A549 treated with Hydrocortisone at 1 μM for 4 hours (cell line): ENCODE measurements at places on chromosomes 7 and 10. TPM values are rescaled to one million over a fixed set of nuclear protein-coding genes. Genes with fewer than 3 reads are reported as not detected.

Gene MLXIPL
- 0.75 to 1.2 TPM (median 1.1 TPM) in 5 replicates for total RNA-seq

Gene ORC5
- 28.3 to 29.1 TPM (median 28.6 TPM) in 5 replicates for total RNA-seq

Gene LRMDA
- total RNA-seq = 3.6 to 5.1 TPM (median 4.4 TPM) in 5 replicates

Gene ACSM6
- total RNA-seq = not detected in 5 replicates

Gene C10orf53
- not detected in 5 replicates for total RNA-seq

Gene TMEM213
- not detected in 5 replicates for total RNA-seq

Gene FAM25C
- total RNA-seq = 0.59 to 2.9 TPM (median 0.93 TPM) in 4 of 5 replicates, not detected in the other

Gene GHRHR
- 0.41 TPM in 1 of 5 replicates, not detected in the others for total RNA-seq

Gene CYP26C1
- not detected in 5 replicates for total RNA-seq

Gene MMD2
- total RNA-seq = not detected in 5 replicates

Gene CREB5
- 2.9 to 4.7 TPM (median 4.6 TPM) in 5 replicates for total RNA-seq

Gene CEP55
- total RNA-seq = 53.3 to 76.4 TPM (median 65.5 TPM) in 5 replicates

Gene ACSL5
- total RNA-seq = 0.29 to 0.46 TPM (median 0.41 TPM) in 5 replicates

Gene TUBB8
- total RNA-seq = 0.06 to 0.22 TPM (median 0.15 TPM) in 3 of 5 replicates, not detected in the others

Gene GRID2IP
- total RNA-seq = 0.02 TPM in 1 of 5 replicates, not detected in the others

Gene MNX1
- 4.1 to 4.8 TPM (median 4.6 TPM) in 5 replicates for total RNA-seq

Gene TAS2R5
- 0.31 to 0.63 TPM (median 0.40 TPM) in 5 replicates for total RNA-seq

Gene CAMK2B
- 0.12 to 0.32 TPM (median 0.28 TPM) in 5 replicates for total RNA-seq

Gene PTF1A
- total RNA-seq = not detected in 5 replicates

Gene SPDYE1
- not detected in 5 replicates for total RNA-seq

Gene OPN4
- total RNA-seq = not detected in 5 replicates

Gene C10orf62
- total RNA-seq = 0.10 to 0.16 TPM in 2 of 5 replicates, not detected in the others

Gene MOGAT3
- not detected in 5 replicates for total RNA-seq

Gene TAS2R41
- not detected in 5 replicates for total RNA-seq
